ENCODE measurements at places on chromosomes 3 and 15.

DNA sequence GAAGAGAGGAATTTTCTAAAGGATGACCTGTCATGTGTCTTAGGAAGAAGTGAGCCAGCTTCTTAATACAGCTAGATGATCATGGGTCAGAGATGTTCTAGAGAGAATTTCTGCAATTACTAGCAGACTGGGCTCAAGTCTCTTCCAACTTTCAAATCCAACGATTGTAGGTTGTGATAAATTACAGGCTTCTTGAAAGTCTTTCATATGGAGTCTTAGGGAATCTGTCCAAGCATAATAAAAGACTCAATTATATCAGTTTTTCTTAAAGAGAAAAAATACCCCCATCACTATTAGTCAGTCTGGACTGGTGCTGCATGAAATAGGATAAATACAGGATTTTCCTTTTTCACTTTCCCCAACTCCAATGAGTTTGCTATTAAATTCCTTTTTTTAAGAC lies 59.1 kb downstream of the DRD3 start:
- DNase-seq: no peak

- no peak for DNase-seq
These were observed 18.7 kb downstream of the STARD9 start for GRCh38 chr15:42594095-42594494.

DNA sequence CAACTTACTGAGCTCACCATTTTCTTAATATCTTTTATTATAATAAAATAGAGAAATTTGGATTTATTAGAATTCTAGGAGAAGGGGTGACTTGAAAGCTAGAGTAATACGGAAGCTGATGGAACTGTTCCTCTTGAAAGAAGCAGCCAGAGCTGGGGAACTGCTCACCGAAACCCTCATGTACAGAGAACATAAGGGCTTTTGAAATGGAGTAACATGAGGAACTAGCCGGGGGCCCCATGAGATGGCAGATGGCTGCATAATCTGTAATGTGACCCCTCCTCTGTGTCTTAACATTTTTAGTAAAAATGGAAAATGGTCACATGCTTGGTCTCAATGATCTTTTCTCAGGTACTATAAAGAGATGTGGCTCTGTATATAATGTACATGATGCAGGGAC lies 15.7 kb upstream of the DYNC1LI1 start:
- DNase-seq: no peak

- DNase-seq: no peak
These were observed 346.1 kb downstream of the EPHB1 start for GRCh38 chr3:135141160-135141559.

DNA sequence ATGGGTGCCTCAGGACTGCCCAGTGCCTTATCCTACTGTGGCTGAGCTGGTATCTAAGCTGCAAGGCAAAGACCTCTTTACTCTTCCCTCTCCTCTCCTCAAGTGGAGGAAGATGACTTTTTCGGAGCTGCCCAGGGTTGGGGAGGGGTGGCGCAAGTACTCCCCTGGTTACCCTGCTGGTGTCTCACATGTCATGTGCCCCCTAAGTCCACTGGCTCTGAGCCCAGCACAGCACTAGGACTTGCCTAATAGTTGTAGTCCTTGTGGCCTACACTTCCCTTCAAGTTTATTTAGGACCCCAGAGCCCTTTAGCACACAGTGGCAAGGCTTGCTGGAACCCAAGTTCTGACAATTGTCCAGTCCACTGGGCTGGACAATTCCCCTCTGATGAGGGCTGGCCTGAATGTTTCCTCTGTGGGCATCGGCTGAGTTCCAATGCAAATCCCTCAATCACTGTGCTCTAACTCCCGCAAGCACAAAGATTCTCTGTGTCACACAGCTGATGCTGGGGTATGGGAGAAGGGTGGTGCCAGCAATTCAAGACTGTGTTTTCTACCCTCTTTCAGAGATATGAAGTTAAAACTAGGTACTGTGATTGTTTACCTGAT lies 60.4 kb downstream of the UQCC5 start:
- no peak for DNase-seq

DNA sequence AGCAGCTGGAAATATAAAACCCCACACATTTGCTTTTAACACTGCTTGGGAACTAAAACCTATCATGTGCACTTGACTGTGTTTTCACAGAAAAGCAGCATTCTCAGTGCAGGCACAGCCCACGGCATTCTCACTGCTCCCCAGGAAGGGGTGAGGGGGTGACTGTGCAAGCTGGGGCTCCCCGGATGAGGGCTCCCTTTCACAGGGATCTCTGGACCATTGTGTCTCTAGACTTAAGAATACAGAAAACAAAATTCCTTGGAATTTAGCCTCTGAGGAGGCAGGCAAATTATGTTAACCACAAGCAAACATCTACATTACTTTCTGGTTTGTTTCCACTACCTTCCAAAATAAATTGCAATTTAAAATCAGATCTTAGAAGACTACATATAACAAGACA lies 100.3 kb downstream of the FSIP1 start:
- no peak for DNase-seq

GRCh38 chr3:153209596-153209995 lies 47.6 kb downstream of the RAP2B start:
- peak; percentile 91 for DNase-seq
